Bronchial epithelial cell (primary cell): ENCODE measurements at places on chromosomes 4 and X.

DNA sequence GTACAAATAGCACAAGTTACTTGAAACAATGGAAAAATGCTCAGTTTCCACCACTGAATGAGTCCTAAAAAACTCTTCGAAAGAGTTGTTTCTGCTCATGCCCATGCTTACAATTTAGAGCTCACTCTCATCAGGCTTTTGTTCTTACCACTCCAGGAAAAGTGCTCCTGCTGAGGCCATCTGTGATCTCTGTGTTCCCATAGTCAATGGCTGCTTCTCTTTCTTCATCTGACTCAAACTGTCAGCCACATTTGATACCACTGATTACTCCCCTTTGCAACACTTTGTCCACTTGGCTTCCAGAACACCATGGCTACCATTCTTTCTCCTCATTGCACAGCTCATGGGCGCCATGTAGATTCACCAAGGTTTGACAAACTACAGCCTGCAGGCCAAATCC lies 80.0 kb upstream of the SLC34A2 start:
- no peak for DNase-seq

DNA sequence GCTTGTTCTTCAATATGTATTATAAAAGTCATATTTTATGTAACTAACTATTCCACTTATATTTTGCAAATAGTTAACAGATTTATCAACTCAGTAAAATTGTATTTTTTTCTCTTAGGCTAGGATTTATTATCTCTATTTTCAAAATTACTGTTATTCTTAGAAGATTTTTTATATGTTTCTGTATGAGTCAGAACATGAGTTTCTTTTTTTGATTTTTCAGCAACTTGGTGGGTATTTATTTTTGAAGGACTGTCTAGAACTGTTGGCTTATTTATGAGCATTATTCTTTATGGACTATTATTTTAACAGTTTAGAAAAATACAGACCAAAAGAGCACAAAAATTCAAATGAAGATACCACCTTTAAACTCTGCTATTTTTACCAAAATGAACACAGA lies 6.8 kb downstream of the AIMP1 start:
- DNase-seq, result no peak

DNA sequence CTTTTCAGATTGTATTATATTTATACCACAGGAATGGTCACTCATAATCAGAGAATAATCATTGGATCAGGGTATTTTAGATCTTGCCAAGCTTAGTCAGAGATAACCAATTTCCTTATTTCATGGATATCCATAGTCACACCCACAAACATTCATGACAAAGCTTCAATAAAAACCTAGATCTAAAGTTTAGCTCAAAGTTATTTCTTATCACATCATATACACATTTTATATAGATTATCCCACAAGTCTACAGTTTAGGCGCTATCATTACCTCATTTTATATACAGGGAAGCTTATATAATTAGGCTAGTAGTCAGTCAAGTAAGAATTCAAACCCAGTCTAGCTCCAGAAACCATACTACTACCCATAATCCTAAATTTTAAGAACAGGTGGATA lies 82.3 kb downstream of the SLC10A7 start:
- DNase-seq, result no peak

DNA sequence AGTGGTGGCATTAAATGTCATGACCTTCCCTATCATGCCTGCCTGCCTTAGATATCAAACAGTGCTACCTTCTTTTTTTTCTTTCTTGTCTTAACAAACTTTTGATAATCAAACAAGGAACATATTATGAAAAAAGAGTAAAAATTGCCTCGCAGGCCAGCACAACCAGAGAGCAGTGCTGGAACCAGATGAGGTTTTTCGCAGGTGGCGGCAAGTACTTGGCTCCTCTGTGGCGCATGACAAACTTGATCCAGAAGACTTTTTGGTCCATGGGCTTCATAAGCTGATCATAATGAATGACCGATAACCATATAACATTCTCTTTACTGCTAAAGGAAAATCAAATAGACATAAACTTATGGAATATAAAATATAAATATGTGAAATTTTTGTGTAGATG lies 61.8 kb downstream of the UGT2B10 start:
- DNase-seq, result no peak

DNA sequence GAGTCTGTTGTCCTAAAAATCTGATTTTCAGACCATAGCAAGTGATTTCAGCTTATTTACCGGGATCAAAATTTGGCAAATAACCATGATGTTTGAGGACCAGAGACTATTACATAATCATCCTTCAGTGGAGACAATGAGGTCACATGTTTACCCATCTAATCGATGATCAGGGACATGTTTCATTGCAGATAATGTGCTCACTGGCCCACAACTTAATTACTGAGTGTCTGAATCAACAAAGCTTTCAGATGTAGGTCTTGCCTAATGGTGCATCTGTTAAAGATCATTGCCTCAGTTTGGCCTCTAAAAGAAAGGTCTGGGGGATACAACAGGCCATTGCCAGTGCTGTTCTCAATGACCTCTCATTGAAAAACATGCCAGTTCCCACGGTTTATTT lies 42.8 kb upstream of the KLHL34 start:
- no peak for DNase-seq

GRCh38 chrX:118493653-118494297 lies 1.8 kb upstream of the DOCK11 start:
- DNase-seq, result no peak

GRCh38 chr4:76729460-76729859 lies 168.5 kb downstream of the SOWAHB start:
- no peak for DNase-seq
